Skin of body (tissue), 3 donors: ENCODE measurements at places on chromosomes 1 and 21. TPM values are rescaled to one million over a fixed set of nuclear protein-coding genes. Genes with fewer than 3 reads are reported as not detected.

Gene FBLIM1
- 14.6 TPM for total RNA-seq

Gene CTPS1
- total RNA-seq: 19.9 TPM

Gene SLC45A1
- 0.49 TPM for total RNA-seq

Gene DIRAS3
- 1.4 TPM for total RNA-seq

Gene PPIAL4G
- total RNA-seq: under 0.01 TPM

Gene TFF2
- not detected for total RNA-seq

Gene HES4
- 12.5 TPM for total RNA-seq

Gene LCE2A
- total RNA-seq: 1.2 TPM

Gene CYP2J2
- 10.1 TPM for total RNA-seq

Gene STRIP1
- 41.3 TPM for total RNA-seq

Gene CNIH4
- total RNA-seq: 29.3 TPM

Gene ROR1
- total RNA-seq: 12.5 TPM

Gene ITGB2
- total RNA-seq: 22.5 TPM

Gene IL19
- total RNA-seq: not detected

Gene AKIRIN1
- total RNA-seq: 31.9 TPM

Gene CXADR
- total RNA-seq: 44.4 TPM

Gene MFAP2
- total RNA-seq: 38.3 TPM

Gene ITLN2
- total RNA-seq: not detected

Gene MRPS6
- total RNA-seq: 37.9 TPM

Gene GBP4
- 1.6 TPM for total RNA-seq

Gene PCNX2
- 9.3 TPM for total RNA-seq

Gene SERPINC1
- total RNA-seq: not detected

Gene NAXE
- total RNA-seq: 26.1 TPM

Gene RBP7
- total RNA-seq: 11.6 TPM

Gene LAMC1
- 271 TPM for total RNA-seq

Gene MYOG
- 11.0 TPM for total RNA-seq

Gene B3GALT2
- 3.3 TPM for total RNA-seq

Gene MYBPHL
- not detected for total RNA-seq

Gene SARS1
- 96.0 TPM for total RNA-seq

Gene IQCC
- total RNA-seq: 3.5 TPM

Gene BGLAP
- total RNA-seq: 0.99 TPM

Gene F5
- total RNA-seq: 0.89 TPM

Gene SPRR3
- total RNA-seq: 0.69 TPM

Gene NCDN
- 7.0 TPM for total RNA-seq

Gene SH2D5
- total RNA-seq: 0.30 TPM

Gene IL10
- 1.4 TPM for total RNA-seq

Gene RIPPLY3
- total RNA-seq: 0.20 TPM

Gene RGS2
- total RNA-seq: 52.2 TPM

Gene ARTN
- total RNA-seq: 0.49 TPM

Gene SPRR2D
- 11.3 TPM for total RNA-seq
